NCI-H69 (cell line): ENCODE measurements at places on chromosomes 2 and 18.
A peak's percentile ranks its signal among the peaks of the same experiment; 100 is the strongest.

GRCh38 chr2:200862532-200863000 lies 1.9 kb downstream of the CLK1 start:
- peak; percentile 39 for DNase-seq

- DNase-seq = peak; percentile 14
Measured at GRCh38 chr2:11749646-11750349, 3.4 kb downstream of the LPIN1 start.

GRCh38 chr2:219460424-219460926 lies 25.8 kb downstream of the SPEG start:
- DNase-seq = peak; percentile 28

- DNase-seq = no peak
Measured at GRCh38 chr2:37464067-37464466, 119.6 kb downstream of the QPCT start.

GRCh38 chr2:128329607-128330006 lies 10.9 kb upstream of the HS6ST1 start:
- DNase-seq = no peak

GRCh38 chr2:134197445-134197844 lies 56.4 kb upstream of the MGAT5 start:
- DNase-seq = no peak

- DNase-seq = peak; percentile 11
Measured at GRCh38 chr2:240983996-240984498, 14.4 kb upstream of the SNED1 start.

DNA sequence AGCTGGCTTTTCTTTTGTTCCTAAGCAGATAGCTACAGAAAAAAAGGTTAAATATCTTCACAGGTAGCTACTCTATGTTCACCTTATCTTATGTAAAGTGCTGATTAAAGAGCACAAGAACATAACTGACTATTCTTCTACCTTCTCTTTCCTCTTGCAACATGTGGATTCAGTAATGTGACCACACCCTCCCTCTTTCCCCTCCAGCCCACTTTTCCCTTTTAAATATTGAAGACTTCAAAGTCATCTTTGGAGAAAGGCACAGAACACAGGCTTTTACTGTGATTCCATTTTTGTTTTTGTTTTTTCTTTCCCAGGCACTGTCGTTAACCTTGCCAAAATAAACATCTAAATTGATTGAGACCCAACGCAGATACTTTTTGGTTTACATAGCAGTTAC lies 418.1 kb upstream of the CDH20 start:
- no peak for DNase-seq

GRCh38 chr2:224145751-224146355 lies 106.8 kb upstream of the SERPINE2 start:
- DNase-seq = no peak

- peak; percentile 68 for DNase-seq
Measured at GRCh38 chr2:207156451-207157161, 9.1 kb downstream of the KLF7 start.

DNA sequence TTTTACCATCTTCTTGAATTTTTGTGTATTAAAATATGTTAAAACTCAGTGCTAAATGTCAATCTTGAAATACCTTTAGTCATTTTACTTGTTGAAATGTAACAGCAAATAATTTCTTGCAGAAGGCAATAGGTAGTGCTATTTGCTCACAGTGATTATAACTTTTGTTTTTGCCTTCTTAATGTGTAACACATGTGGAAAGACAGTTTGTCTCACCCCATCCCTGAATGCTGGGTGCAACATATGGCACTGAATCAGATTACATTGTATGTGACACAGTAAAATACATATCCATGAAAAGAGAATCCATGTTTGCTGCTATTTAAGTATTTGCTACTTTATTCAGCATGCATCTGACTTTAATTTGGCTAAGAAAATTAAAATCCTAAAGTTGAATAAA lies 35.3 kb downstream of the FRZB start:
- peak; percentile 76 for DNase-seq

- DNase-seq = no peak
Measured at GRCh38 chr2:127071901-127072328, 35.0 kb downstream of the BIN1 start.

DNA sequence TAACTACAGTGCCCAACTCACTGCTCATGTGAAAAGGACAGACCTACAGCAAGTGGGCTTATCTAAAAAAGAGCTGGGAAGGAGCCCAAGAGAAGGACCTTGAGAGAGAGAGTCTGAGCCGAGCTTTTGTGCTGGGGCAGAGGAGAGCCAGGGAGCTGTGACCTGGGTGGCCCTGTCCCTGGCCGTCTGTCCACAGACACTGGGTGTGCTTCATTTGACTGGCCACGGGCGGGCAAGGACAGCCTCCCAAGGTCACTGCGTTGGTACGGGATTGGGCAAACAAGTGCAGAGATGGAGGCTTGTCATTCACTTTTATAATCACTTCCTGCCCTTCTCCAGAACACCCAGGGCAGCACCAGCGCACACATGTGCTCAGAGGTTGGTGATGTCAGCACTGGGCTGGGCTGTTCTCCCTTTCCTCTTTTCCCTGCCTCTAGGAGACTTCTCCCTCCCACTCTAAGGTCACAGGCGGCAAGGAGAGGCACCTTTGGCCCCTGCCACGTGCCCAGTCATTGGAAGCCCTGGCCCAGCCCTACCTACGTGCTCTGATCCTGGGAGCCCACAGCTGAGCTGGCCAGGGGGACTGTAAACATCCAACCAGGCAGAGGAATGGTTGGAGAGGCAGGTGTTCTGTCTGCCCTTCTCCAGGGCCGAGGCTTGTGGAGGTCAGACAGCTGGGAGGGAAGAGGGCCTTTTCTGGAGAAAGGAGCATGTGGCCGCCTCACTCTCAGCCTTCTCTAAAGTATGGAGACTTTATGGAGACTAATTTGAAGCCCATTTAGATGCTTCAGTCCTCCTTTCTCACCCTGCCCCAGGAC lies 6.4 kb upstream of the PSD4 start:
- peak; percentile 1 for DNase-seq

GRCh38 chr2:212752730-212753351 lies 214.2 kb upstream of the ERBB4 start:
- no peak for DNase-seq

GRCh38 chr2:102337481-102338386 lies 17.9 kb upstream of the IL18R1 start:
- no peak for DNase-seq

DNA sequence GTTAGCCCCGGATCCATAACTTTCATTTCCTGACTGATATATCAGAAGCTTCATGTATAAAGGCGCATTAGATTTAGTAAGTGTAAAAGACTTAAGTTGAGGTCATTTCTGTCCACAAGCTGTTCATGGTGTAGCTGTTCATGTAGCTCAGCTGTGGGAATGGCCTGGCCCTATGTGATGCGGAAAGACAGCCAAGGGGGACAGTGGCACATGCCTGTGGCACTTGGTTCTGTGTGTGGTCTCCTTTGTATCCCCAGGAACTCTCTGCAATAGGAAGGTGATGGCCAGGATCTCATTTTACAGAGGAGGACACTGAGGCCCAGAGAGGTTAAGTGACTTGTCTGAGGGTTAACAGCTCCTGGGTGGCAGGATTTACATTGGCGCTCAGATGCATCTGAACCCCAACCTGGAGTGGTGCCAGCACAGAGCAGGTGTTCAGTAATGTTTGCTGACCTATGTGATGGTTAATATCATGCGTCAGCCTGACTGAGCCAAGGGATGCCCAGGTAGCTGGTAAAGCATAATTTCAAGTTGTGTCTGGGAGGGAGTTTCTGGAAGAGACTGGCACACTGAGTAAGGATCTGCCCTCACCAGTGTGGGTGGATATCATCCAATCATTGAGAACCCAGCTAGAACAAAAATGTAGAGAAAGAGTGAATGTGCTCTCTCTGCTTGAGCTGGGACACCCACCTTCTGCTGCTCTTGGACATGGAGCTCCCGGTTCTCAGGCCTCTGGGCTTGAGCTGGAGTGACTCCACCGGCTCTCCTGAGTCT lies 25.4 kb downstream of the HPCAL1 start:
- peak; percentile 84 for DNase-seq

DNA sequence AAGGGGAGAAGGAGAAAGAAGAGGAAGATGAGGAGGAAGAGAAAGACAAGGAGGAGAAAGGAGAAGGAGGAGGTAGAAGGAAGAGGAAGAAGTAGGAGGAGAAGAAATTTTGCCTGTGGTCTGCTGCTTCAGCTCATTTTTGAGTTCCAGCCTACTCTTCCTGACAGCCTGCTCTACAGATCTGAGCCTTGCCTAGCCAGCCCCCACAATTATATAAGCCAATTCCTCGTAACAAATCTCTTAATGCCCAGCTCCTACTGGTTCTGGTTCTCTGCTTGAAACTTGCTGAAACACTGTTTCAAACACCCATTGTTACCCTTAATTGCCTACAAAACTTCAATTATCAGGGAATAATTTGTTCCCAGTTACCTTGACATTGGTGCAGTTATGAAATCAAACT lies 1014.2 kb upstream of the CELF4 start:
- no peak for DNase-seq

DNA sequence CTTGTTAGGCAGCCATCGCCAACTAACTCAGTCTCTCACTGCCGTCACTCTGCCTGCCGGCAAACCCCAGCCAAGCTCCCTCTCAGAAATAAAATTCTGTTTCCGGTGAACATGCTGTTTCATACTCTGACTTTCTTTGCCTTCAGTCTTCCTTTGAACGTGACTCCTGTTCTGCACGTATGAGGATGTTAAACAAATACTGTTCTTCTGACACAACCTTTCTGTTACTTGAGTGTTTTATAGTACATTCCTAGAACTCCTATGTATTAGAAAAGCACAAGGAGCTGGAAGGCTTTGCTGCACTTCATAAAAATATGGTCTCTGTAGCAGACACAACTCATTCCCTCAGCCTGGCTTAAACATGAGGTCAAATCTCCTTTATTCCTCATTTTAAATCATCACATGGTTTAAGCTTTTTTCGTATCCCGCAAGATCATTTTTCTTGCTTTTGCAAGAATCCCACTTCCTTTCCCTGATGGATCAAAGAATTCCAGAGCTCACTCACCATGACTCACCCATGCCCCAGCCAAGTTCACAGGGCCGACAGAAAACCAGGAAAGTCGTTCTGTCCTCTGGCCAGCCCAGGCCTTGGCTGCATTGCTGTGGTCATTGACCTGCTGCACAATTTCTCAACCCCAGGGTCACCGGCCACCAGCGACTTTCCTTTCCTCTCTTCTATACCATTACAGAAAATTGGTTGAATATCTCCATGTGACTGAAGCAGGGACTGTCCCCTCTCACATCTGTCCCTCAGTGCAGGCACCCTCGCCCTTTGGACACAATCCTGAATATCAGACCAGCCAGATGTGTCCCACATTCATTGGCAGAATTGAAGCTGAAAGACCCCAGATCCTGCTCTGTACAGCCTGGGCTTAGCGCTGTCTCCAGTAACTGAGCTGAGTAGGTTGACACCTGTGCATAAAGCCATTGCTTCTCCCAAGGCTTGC lies 183.1 kb upstream of the ARL4C start:
- no peak for DNase-seq

DNA sequence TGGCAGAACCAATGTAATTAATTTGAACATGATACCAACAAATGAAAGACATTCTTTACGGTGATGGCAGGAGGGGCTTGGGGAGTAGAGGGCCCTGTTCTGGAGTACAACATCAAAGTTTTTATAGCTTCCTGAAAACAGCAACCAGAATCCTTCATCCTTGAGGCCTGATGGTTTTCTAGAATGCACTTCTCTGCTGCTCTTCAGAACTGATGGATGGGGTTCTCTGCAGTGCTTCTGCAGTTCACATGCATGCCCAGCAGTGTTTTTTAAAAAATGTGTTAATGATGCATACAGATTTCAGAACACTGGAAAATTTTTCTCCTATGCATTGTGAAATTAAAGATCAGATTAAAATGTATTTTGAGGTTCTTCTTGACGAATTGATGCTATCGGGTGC lies 2.5 kb downstream of the LTBP1 start:
- no peak for DNase-seq

GRCh38 chr18:9542924-9543323 lies 67.6 kb downstream of the RALBP1 start:
- no peak for DNase-seq

DNA sequence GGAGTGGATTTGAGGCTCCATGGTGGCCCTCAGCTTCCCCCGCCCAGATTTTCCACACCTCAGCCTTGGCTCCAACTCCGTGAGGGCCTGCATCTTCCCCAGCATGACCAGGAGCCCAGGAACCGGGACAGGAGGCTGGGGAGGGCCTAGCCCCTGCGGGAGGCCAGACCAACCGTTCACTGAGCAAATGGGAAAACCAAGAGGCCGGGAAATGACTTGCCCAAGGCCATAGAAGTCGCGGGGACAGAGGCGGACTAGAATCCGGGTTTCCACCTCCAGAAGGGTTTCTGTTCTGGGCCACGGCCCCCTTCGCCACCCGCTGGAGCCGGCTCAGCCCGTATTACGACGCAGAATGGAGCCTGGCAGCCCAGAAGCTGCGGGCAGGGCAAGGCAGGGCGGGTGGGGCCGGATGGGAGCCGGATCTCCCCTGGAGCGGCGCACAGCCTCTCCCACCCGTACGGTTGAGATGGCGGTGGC lies 7.9 kb upstream of the CRYBA2 start:
- peak; percentile 67 for DNase-seq

DNA sequence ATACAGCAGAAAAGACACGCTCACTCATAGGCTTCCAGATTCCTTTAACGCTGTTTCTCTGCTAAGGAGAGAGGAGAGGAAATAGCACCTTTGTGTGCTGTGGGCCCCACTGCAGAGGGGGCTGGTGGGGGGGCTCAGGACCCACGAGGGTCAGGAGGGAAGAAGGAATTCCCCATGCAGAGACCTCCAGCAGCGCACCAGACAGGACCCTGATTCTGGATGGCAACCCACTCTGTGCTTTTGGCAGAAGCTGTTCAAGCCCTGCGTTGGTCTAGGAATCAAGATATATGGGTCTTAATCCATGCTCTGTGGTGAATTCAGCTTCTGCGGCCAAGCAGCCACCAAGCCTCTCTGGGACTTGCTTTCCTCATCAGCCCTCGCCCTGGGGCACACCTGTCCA lies 31.0 kb downstream of the MYCN start:
- DNase-seq = no peak

DNA sequence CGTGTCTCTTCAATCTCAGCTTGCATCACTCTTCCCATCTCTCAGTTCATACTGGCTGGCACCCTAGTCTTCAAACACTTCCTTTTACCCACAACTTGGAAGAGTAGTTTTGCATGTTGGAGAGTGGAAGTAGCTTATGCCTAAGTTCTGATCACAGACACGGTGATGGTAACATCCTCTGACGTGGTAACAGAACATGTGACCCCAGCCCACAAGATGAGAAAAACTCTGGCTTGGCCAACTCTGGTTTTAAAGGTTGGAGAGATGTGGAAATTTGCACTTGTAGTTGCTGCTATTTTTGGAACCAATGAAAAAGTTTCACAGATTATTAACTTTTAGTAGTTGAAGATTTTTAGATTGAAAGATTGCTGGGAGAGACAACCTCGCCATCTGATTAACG lies 155.4 kb upstream of the SLC35G4 start:
- DNase-seq = no peak

GRCh38 chr2:157426477-157426994 lies 17.4 kb downstream of the CYTIP start:
- no peak for DNase-seq

DNA sequence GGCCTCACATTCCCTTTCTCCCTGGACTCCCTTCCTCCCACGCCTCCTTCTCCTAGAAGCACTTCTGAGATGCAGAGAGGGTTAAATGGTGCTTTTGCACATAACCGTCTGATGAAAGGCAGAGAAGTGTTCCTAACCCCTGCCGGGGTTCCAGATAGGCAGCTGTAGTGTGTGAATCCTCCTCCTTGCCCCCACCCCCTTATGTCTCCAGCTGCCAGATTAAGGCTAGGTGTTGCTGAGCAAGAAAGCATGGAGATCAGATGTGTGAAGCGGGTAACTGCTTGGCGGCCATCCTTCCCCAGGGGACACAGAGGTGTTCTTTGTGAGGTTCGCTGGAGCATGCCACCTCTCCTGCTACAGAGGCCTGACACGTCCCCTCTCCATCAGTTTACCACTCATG lies 88.3 kb downstream of the NRP2 start:
- DNase-seq = peak; percentile 35

GRCh38 chr18:36496022-36496421 lies 198.5 kb downstream of the FHOD3 start:
- no peak for DNase-seq
